ENCODE measurements at places on chromosomes 13 and 19.

DNA sequence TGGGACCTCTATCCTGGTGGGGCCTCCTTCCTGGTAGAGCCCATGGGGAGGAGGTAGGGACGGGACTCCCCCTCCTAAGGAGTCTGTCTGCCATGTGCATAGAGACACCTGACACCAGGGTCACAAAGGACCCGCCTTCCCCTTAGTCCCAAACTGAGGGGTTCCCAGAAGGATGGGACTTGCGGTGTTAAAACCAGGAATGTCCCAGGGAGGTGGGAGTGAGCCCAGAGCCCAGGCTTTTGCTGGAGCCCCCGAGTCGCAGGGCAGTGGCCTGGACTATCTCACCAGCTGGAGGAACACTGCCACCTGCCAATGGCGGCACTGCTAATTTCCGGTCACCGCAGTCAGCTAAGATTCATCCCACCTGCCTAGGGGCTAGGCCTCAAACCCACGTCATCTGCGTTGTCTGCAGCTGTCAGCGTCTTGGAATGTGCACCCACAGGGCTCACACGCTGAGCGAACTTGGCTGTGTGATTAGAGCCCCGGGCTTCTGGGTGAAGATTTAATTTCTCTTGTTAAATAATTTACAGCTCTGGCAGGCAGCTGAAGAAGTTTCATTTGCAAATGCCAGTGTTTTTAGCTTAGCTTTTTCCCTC is 31.9 kb upstream of the ATP11A start:
- no peak for DNase-seq

- no peak for DNase-seq
These were observed 134.3 kb downstream of the KDM4B start for GRCh38 chr19:5103061-5103701.

DNA sequence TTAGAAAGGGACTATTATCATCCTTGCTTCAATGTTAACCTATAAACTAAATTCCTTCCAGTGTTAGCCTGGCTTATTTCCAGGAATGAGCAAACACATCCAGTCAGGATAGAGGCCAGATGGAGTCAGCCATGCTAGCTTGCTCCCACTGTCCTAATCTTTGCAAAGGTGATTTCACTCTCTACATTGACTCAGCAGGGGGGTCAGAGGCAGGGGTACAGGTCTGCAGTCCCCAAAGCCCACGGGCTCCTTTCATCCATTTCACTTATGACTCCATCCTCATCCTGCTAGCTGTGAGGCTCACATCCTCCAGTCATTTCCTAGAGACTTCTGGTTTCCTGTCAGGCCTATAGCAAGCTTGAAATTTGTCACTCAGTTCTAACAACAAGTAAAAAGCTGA is 63.4 kb upstream of the CEACAM8 start:
- no peak for DNase-seq

DNA sequence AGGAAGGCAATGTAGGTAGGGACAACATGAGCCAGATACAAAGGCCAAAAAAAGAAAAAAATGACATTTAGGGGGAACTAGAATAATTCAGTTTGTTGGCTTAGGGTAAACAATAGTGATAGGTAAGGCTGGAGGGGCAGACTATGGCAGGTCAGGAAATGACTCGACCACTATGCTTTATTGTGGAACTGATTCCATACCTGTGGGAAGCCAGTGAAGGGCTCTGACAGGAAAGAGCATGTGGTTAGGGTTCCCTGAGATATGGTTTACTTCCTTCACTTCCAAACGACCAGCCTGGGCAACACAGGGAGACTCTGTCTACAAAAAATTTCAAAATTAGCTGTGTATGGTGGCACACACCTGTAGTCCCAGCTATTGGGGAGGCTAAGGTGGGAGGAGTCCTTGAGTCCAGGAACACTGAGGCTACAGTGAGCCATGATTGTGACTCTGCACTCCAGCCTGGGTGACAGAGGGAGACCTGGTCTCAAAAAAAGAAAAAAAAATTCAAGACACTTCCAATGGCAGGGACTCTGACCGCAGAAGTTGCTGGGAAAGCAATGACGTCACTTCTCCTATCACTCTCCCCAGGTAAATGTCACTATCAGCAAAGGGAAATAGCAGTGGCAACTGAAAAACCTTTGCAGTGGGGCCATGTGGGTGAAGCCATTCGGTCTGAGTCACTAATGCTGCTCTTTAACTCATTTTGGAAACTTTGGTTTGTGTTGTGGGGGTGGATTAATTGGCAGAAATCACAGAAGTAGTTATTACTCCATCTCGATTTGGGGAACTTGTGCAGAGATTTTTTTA is 192.8 kb upstream of the TSC22D1 start:
- no peak for DNase-seq

DNA sequence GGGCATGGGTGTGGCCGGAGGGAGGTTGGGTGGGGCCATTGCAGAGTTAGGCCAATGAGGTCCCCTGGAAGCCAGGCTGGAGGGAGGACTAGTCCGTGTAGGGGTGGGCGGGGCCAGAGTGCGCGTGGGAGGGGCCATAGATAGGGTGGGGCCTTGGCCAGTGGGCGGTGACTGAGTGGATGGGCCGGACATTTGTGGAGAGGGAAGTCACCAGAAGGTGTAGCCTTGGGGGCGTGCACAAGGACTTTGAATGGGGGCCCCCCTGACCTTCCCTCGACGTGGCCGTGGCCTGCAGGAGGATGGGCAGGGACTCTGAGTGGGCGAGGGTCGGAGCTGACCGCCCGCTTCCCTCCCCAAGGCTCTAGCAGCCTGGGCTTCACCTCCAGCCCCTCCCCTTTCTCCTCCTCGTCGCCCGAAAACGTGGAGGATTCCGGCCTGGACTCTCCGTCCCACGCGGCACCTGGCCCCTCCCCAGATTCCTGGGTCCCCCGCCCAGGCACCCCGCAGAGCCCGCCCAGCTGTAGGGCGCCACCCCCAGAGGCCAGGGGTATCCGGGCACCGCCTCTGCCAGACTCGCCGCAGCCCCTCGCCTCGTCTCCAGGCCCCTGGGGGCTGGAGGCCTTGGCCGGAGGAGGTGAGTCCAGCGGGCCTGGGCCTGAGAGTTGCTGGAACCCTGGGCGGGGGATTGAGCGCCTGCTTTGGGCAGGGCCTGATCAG is 16.5 kb upstream of the B3GNT3 start:
- DNase-seq, result no peak

GRCh38 chr13:80305737-80306136 is 35.2 kb downstream of the SPRY2 start:
- no peak for DNase-seq

DNA sequence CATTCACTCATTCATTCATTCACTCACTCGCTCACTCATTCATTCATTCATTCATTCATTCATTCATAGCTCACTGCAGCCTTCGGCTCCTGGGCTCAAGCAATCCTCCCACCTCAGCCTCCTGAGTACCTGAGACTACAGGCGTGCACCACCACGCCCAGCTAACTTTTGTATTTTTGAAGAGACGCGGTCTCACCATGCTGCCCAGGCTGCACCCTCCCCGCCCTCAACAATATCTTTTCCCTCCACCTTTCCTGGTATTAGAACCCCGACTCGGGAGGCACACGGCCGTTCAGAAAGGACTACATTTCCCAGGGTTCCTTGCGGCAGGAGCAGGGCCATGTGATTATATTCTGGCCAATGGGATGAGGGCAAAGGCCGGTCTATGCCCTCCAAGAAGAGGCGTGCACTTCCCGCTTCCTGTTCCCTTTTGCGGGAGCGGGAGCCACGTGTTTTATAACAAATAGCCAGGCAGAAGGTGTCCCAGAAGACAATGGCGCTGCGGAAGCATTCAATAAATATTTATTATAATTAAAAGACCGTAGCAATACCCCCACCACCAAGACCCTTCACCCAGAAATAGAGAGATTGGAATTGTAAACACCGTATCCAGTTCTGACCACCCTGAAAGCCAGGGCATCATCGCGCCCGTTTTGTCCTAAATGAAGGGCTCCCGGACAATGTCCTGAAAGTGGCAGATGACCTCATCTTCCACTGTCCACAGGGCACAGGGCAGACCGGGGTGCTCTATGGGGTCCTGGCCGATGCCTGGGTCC is 15.9 kb downstream of the TICAM1 start:
- peak; percentile 60 for DNase-seq

GRCh38 chr13:63093907-63094469 is 1678.3 kb upstream of the PCDH20 start:
- no peak for DNase-seq

Data from stimulated activated CD4-positive, alpha-beta T cell treated with anti-CD3 and anti-CD28 coated beads, Interleukin-1b, Interleukin-23, amount 100 ng/mL, for 1 hour (primary cell).